Left renal cortex interstitium (tissue), 4 donors: ENCODE measurements at places on chromosomes 6 and 20. TPM values are rescaled to one million over a fixed set of nuclear protein-coding genes. Genes with fewer than 3 reads are reported as not detected.

Gene TINAG
- polyA plus RNA-seq: 20.5 TPM

DNA sequence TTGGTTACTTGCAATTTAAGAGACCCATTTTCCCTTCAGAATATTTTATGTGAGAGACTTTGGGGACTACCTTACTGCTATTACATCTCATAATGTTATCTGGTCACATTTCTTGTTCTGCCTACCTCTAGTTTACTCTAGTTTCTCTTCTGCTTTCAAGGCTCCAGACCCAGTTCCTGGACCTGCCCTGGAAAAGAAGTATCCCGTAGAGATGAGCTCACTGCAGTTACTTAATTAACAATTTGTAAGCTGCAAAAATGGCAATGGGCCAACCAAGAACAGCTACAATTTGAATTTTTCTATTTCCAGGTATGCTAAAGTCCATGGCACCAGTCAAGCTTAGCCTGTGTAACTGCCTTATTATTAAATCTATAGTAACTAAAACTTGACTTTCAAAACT is 25.0 kb downstream of the TAB2 start:
- no peak for DNase-seq

Gene POFUT1
- polyA plus RNA-seq: 44.3 TPM

- no peak for DNase-seq
These were observed 45.8 kb downstream of the SAMD5 start for GRCh38 chr6:147554281-147554680.

- no peak for DNase-seq
These were observed 428.7 kb downstream of the QKI start for GRCh38 chr6:163843218-163843617.
